ENCODE measurements at places on chromosomes 4 and X. TPM values are rescaled to one million over a fixed set of nuclear protein-coding genes. Genes with fewer than 3 reads are reported as not detected.

F11 gene
- not detected for total RNA-seq

FTSJ1 gene
- 139 TPM for total RNA-seq

ZMAT1 gene
- total RNA-seq, result 0.70 TPM

LANCL3 gene
- not detected for total RNA-seq

ERCC6L gene
- total RNA-seq, result 3.4 TPM

VAMP7 gene
- 25.6 TPM for total RNA-seq

NEUROG2 gene
- total RNA-seq, result not detected

TRIML2 gene
- total RNA-seq, result not detected

TCEAL7 gene
- not detected for total RNA-seq

GPRIN3 gene
- total RNA-seq, result 0.71 TPM

BEX1 gene
- total RNA-seq, result not detected

PGRMC2 gene
- total RNA-seq, result 76.1 TPM

ADGRG2 gene
- 38.6 TPM for total RNA-seq

SPIN2A gene
- not detected for total RNA-seq

XG gene
- total RNA-seq, result not detected

RHOXF2B gene
- not detected for total RNA-seq

NUDT9 gene
- 33.4 TPM for total RNA-seq

SLIT2 gene
- 0.78 TPM for total RNA-seq

UGT2B11 gene
- total RNA-seq, result not detected

RXFP1 gene
- total RNA-seq, result not detected

MAGEC2 gene
- not detected for total RNA-seq

CT55 gene
- not detected for total RNA-seq

FGF16 gene
- total RNA-seq, result not detected

CFAP99 gene
- not detected for total RNA-seq

MSL3 gene
- 26.0 TPM for total RNA-seq

RADX gene
- 6.0 TPM for total RNA-seq

BLTP1 gene
- total RNA-seq, result 8.3 TPM

TRO gene
- 5.0 TPM for total RNA-seq

VSIG4 gene
- not detected for total RNA-seq

USP17L10 gene
- total RNA-seq, result not detected

AREG gene
- total RNA-seq, result 30.6 TPM

MAGEC3 gene
- not detected for total RNA-seq

SRPX2 gene
- 11.2 TPM for total RNA-seq

RPA4 gene
- not detected for total RNA-seq

MSX1 gene
- 2.6 TPM for total RNA-seq

CCDC110 gene
- 0.98 TPM for total RNA-seq

TLR1 gene
- total RNA-seq, result 1.5 TPM

ANKRD37 gene
- 36.6 TPM for total RNA-seq

TMEM156 gene
- total RNA-seq, result 64.9 TPM

CDS1 gene
- 13.3 TPM for total RNA-seq

CENPE gene
- total RNA-seq, result 4.3 TPM

SMIM10 gene
- 11.8 TPM for total RNA-seq

CSAG3 gene
- total RNA-seq, result not detected

TGIF2LX gene
- not detected for total RNA-seq

PCDH7 gene
- total RNA-seq, result 38.1 TPM

GAGE12E gene
- not detected for total RNA-seq

PASD1 gene
- total RNA-seq, result not detected

GAB3 gene
- total RNA-seq, result 0.14 TPM

PRDM8 gene
- total RNA-seq, result 1.2 TPM

OCIAD2 gene
- 266 TPM for total RNA-seq

SRPX gene
- total RNA-seq, result 7.1 TPM

PRRG1 gene
- 4.7 TPM for total RNA-seq

TEX11 gene
- not detected for total RNA-seq

GLRA2 gene
- total RNA-seq, result 1.3 TPM

PRDM5 gene
- 4.7 TPM for total RNA-seq

SHROOM4 gene
- 3.3 TPM for total RNA-seq

PCSK1N gene
- 112 TPM for total RNA-seq

Data from Caki2 (cell line).